B cell (primary cell): ENCODE measurements at places on chromosomes 2 and 18. TPM values are rescaled to one million over a fixed set of nuclear protein-coding genes. Genes with fewer than 3 reads are reported as not detected.

Gene MGAT4A
- total RNA-seq: 28.9 and 32.7 TPM in 2 replicates

Gene MYCN
- not detected in 2 replicates for total RNA-seq

Gene TMEM182
- 5.0 and 6.5 TPM in 2 replicates for total RNA-seq

Gene AGXT
- not detected in 2 replicates for total RNA-seq

Gene NLRC4
- 0.78 and 0.94 TPM in 2 replicates for total RNA-seq

Gene TYMS
- total RNA-seq: 0.34 and 0.49 TPM in 2 replicates

Gene SLC8A1
- total RNA-seq: 0.12 and 0.20 TPM in 2 replicates

DNA sequence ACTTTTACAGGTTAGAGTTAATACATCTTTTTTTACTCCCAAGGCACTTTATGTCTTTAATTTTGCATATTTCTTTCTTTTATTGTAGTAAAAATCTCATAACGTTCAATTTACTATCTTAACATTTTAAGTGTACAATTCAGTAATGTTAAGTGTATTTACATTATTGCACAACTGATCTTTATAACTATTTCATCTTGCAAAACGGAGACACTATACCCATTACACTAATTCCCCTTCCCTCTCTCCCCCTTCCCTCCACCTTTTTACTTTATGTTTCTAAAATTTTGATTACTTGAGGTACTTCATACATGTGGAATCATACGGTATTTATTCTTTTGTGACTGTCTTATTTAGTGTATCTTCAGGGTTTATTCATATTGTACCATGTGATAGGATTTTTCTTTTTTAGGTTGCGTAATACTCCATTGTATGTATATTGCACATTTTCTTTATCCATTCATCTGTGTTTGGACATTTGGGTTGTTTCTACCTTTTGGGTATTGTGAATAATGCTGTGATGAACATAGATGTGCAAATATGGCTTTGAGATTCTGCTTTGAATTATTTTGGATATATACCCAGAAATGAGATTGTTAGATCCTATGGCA, 75.0 kb downstream of the ACSL3 start:
- no peak overlapping the region for H3K4me3 ChIP-seq
- H3K27ac ChIP-seq: no peak overlapping the region
- no peaks in the 10 kb centered on the region for H3K27me3 ChIP-seq
- DNase-seq: no peak

GRCh38 chr2:137838255-137839092, 125.8 kb upstream of the HNMT start:
- H3K27me3 ChIP-seq: no peaks in the 10 kb centered on the region
- no peaks in the 10 kb centered on the region for H3K36me3 ChIP-seq
- no peak overlapping the region for H3K4me3 ChIP-seq
- DNase-seq: peak; percentile 53
- no peak overlapping the region for H3K27ac ChIP-seq

GRCh38 chr2:237858294-237859081, 935 bp upstream of the RAMP1 start:
- DNase-seq: peak; percentile 43
- no peaks in the 10 kb centered on the region for H3K4me1 ChIP-seq
- no peak overlapping the region for H3K27ac ChIP-seq
- H3K36me3 ChIP-seq: no peaks in the 10 kb centered on the region
- H3K4me3 ChIP-seq: no peak overlapping the region
- peaks cover 4% of the 10 kb centered on the region for H3K27me3 ChIP-seq

DNA sequence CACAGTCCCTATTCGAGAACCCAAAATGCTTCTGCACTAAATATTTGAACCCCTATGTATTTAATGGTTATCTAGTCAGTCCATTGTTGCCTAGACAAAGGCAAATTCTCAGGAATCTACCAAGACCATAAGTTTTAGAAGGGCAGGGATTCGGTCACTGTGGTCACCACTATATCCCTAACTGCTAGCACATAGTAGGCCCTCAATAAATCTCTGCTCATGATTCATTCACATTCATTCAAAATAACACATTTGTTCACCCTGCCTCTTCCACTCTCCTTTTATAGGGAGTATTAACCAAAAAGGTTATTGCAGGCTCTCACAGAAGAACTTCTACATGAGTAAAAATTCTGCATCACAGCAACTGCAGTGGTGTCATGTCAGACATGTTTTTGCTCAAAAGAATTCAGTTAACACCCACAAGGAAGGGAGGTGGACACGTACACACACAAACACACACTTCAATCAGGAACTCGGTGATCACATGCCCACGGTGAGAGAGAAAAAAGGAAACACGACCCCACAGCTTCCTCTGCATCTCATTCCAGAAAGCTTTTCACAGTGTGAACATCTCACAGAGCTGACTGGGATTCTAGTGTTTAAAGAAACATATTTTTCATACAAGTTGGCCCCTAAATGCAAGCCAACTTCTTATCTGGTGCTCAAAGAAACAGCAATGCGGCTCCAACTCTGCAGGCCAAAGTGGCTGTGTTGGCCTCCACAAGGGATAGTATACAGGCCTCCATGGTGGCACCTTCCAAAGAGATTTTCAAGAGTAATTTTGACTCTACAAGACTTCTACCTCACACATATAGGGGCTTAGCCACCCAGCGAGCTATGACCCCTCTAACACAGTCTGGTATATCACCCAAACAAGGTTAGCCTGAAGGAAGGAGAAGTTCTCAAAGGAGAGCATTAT, 98.0 kb downstream of the ANKRD44 start:
- no peaks in the 10 kb centered on the region for H3K27me3 ChIP-seq
- no peak overlapping the region for H3K4me3 ChIP-seq
- H3K27ac ChIP-seq: peak overlapping the region; percentile 94
- DNase-seq: peak; percentile 62

GRCh38 chr18:79644006-79644665, 35.5 kb upstream of the CTDP1 start:
- no peak overlapping the region for H3K4me3 ChIP-seq
- H3K27ac ChIP-seq: no peak overlapping the region
- DNase-seq: peak; percentile 82
- no peaks in the 10 kb centered on the region for H3K36me3 ChIP-seq

- no peaks in the 10 kb centered on the region for H3K27me3 ChIP-seq
- peaks cover 41% of the 10 kb centered on the region for H3K4me1 ChIP-seq
- no peak for DNase-seq
- H3K4me3 ChIP-seq: no peak overlapping the region
- H3K36me3 ChIP-seq: no peaks in the 10 kb centered on the region
These were observed 95.4 kb downstream of the PRKCE start for GRCh38 chr2:45746888-45747287.

DNA sequence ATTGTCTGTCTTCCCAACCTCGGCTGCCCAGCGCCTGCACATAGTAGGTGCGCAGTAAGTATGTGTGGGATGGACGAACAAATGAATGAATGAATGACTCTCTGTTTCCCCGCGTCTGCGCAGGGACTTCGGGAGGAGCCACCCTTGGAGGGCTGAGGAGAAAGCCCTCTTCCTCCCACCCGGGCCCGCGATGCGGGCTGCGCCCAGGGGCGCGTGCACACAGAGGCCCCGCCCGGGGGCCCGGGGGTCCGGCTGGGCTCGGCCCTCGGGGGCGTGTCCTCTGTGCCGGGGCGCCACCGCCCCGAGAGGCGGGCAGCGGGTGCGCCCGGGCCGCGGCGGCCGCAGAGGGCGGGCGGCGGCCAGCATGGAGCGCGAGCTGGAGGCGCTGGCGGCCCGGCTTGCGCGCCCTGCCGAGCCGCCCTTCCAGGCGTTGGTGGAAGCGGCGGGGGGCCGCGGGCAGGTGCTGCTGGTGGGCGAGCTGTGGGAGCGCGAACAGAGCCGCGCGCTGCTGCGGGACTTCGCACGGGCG, at the start of gene C2orf72:
C2orf72 (plus strand) TSS at position 322 of the 529 bp plus-strand sequence; CDS start at position 365, 43 bp downstream.
- H3K36me3 ChIP-seq: no peaks in the 10 kb centered on the region
- H3K4me1 ChIP-seq: peaks cover 16% of the 10 kb centered on the region
- no peak within 1 kb of the TSS for H3K4me3 ChIP-seq
- H3K27me3 ChIP-seq: peaks cover 10% of the 10 kb centered on the region
- no peak within 1 kb of the TSS for H3K27ac ChIP-seq

DNA sequence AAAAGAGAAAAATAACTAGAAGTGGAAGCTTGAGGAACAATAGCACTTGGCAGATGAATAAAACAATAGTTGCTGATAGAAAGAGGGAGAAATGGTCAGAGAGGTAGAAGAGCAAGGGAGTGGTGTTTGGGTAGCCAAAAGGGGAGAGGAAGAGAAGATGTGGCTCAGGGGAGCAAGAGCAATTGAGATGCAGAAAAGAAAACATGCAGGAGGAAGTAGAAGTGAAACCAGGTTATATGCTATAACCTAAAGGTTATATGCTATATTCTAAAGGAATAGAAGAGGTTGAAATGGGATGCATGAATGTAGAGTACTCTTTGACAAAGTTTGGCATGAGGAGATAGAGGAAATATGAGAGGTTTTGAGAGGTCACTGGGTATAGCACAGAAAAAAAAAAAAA, 759.5 kb downstream of the SATB2 start:
- H3K4me3 ChIP-seq: no peak overlapping the region
- H3K4me1 ChIP-seq: no peaks in the 10 kb centered on the region
- no peak for DNase-seq
- no peak overlapping the region for H3K27ac ChIP-seq
- H3K27me3 ChIP-seq: no peaks in the 10 kb centered on the region

DNA sequence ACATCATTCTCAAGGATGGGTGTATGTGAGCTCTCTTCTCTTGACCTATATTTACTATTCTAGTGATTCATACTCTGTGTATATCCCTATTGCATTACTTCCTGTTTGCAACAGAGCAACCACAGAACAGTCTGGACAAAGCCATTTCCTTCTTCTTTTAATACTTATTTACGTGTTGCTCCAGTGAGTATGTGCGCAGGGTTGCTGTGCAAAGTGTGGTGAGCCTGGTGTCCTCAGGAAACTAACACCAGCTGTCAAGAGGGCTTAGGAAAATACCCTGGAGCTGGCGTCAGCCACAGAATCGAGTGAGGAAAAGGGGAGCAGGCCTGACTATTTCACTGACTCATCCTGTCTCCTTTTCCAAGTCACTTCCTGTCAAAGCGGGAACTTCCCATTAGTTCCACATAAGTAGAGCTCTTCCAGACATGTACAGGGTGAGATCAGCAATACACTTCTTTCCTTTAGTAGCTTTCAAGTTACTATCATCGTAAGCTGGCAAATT, 214.1 kb upstream of the COPS8 start:
- H3K4me1 ChIP-seq: no peaks in the 10 kb centered on the region
- DNase-seq: no peak
- H3K36me3 ChIP-seq: no peaks in the 10 kb centered on the region
- no peak overlapping the region for H3K4me3 ChIP-seq
- no peak overlapping the region for H3K27ac ChIP-seq
- H3K27me3 ChIP-seq: no peaks in the 10 kb centered on the region

- no peak overlapping the region for H3K27ac ChIP-seq
- H3K4me3 ChIP-seq: no peak overlapping the region
- no peak for DNase-seq
- peaks cover 34% of the 10 kb centered on the region for H3K4me1 ChIP-seq
- H3K27me3 ChIP-seq: no peaks in the 10 kb centered on the region
These were observed 39.6 kb upstream of the PDK1 start for GRCh38 chr2:172516299-172516698.

DNA sequence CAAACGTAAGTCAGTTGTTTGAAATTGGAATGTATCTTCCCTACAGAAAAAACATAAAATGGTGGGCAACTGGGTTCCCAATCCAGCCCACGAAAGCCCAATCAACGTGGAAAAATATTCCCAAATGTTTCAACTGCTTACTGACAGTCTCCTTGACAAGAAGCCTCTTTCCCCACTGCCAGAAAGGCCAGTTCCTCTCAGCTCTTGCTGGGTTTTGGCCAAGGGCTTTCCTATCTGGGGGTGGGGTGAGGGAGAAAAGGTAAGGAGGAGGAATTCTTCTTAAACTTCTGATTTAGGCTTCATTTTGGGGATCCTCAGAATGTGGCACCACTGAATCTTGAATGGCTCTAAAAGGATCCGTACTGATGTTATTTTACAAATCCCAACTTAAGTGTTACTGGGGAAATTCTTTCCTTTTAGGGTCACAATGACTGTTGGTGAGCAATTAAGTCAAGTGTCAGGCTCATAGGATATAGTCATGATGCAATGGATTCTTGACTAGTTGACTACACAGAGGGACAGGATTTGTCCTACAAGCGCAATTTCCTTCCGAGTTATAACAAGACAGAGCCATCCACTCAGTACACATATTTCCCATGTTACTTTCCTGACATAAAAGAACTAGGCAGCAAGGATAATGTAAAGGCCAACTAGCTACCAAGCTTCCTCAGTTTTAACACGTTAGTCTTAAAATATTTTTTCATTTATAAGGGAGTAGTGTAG, 73.6 kb downstream of the SPRED2 start:
- DNase-seq: no peak
- H3K4me1 ChIP-seq: no peaks in the 10 kb centered on the region
- no peaks in the 10 kb centered on the region for H3K27me3 ChIP-seq
- no peak overlapping the region for H3K27ac ChIP-seq
- H3K4me3 ChIP-seq: no peak overlapping the region

- H3K36me3 ChIP-seq: no peaks in the 10 kb centered on the region
- no peak overlapping the region for H3K27ac ChIP-seq
These were observed 204.2 kb upstream of the CDH20 start for GRCh38 chr18:61129001-61129400.

GRCh38 chr2:22821458-22821857, 563.5 kb upstream of the KLHL29 start:
- no peak overlapping the region for H3K27ac ChIP-seq
- H3K4me3 ChIP-seq: no peak overlapping the region
- DNase-seq: no peak

GRCh38 chr2:229857634-229858033, 64.2 kb downstream of the TRIP12 start:
- H3K27ac ChIP-seq: no peak overlapping the region
- peaks cover 30% of the 10 kb centered on the region for H3K36me3 ChIP-seq
- no peak overlapping the region for H3K4me3 ChIP-seq
- DNase-seq: no peak

- no peak for DNase-seq
- no peaks in the 10 kb centered on the region for H3K36me3 ChIP-seq
- peaks cover 24% of the 10 kb centered on the region for H3K27me3 ChIP-seq
- peaks cover 22% of the 10 kb centered on the region for H3K4me1 ChIP-seq
These were observed 3.8 kb upstream of the ADRA2B start for GRCh38 chr2:96120091-96120720.

GRCh38 chr2:196415384-196415783, 224.1 kb upstream of the CCDC150 start:
- H3K36me3 ChIP-seq: no peaks in the 10 kb centered on the region
- no peak overlapping the region for H3K4me3 ChIP-seq
- peaks cover 27% of the 10 kb centered on the region for H3K4me1 ChIP-seq
- H3K27ac ChIP-seq: no peak overlapping the region
- DNase-seq: peak; percentile 23
- no peaks in the 10 kb centered on the region for H3K27me3 ChIP-seq

- no peaks in the 10 kb centered on the region for H3K27me3 ChIP-seq
- no peaks in the 10 kb centered on the region for H3K4me1 ChIP-seq
- no peaks in the 10 kb centered on the region for H3K36me3 ChIP-seq
- H3K4me3 ChIP-seq: no peak overlapping the region
- DNase-seq: no peak
These were observed 80.2 kb downstream of the SLC8A1 start for GRCh38 chr2:40371525-40372282.

GRCh38 chr18:64693766-64694165, 544.9 kb upstream of the LINC00305 start:
- H3K4me3 ChIP-seq: no peak overlapping the region
- peaks cover 6% of the 10 kb centered on the region for H3K4me1 ChIP-seq
- no peaks in the 10 kb centered on the region for H3K27me3 ChIP-seq
- no peak for DNase-seq
- H3K36me3 ChIP-seq: no peaks in the 10 kb centered on the region
- no peak overlapping the region for H3K27ac ChIP-seq
